ENCODE measurements at places on chromosomes 1 and 21.

GRCh38 chr21:44855572-44855971 is 17.9 kb downstream of the PTTG1IP start:
- no peak for DNase-seq

DNA sequence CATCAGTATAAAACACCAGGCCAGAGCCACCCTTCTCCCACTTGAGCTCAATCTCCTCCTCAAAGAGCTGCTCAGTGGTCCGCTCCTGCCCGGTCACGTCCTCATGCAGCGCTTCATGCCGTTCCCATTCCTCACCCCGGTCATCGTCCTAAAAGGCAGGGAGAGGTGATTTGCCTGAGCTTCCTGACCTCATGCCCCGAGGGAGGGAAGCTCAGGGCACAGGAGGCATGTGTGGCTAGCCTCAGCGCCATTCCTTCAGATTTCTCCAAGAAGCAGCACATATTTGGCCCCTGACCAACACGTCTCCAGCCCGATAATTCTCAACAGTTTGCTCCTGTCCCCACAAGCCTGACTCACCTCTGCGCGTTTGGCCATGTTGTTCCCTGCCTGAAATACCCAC is 4.2 kb upstream of the GPN2 start:
- no peak for DNase-seq

DNA sequence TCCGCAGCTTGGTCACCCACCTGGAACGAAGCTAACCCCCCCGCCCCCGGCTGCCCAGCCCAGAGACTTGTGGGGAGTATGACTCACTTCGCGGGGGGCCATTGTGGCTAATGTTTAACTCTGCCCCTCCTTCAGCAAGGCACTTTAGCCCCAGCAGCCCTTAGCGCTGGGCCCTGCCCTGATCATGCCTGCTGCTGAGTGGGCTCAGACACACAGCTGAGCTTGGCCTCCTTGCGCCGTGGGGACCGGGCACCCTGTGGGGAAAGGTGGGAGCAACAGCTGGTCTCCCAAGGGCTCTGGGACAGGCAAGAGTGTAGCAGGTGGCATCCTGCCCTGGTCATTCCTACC is 6.3 kb upstream of the LAD1 start:
- no peak for DNase-seq

- DNase-seq, result no peak
Observed at GRCh38 chr1:247370786-247371732, 39.4 kb upstream of the ZNF496 start.

DNA sequence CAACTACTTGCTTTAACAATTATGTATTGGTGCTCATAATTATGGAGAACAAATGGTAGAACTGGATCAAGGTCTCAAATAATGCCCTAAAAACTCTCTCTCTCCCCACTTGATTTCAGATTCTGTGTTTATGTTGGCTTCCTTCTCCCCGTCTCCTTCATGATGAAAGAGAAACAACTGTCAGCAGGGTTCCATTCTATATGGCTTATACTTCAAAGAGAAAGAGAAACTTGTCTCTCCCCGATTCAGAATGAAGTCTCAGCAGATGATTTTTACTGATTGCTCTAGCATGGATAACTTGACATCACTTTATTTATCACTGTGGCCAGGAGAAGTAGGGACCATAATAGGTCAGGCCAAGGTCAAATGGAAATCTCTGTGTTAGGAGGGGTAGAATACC is 575.6 kb downstream of the AGBL4 start:
- DNase-seq, result no peak

DNA sequence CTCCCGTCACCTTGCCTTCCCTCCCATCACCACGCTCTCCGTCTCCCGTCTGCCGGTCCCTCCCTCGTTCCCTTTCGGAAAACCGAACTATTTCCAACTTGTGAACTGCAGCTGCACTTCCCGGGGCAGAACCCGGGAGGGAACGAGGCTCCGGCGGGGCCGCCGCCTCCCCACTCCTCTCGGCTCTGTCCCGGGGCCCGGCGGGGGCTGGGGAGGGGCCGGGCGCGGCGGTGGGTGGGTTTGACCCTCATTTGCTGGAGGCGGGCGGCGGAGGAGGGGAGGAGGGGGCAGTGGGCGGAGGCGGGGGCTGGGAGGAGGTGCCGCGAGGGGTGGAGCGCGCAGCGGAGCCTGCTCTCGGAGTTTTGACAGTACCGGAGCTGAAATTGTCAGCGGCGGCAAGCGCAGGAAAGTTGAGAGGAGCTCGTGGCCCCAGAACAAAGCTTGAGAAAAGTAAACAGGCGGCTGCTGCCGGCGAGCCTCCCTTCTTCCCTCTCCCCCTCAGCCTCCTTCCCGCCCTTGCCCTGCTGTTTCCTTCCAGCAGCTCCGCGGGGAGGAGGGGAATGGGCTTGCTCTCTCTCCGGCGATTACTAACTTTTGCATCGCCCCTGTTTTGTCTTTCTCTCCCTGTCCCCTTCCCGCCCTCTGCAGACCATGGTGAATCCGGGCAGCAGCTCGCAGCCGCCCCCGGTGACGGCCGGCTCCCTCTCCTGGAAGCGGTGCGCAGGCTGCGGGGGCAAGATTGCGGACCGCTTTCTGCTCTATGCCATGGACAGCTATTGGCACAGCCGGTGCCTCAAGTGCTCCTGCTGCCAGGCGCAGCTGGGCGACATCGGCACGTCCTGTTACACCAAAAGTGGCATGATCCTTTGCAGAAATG is 2.9 kb downstream of the LMO4 start:
- DNase-seq, result peak; percentile 93

- no peak for DNase-seq
Observed at GRCh38 chr21:25857308-25858074, 122.7 kb downstream of the GABPA start.

- no peak for DNase-seq
Observed at GRCh38 chr1:245991266-245991665, 515.8 kb downstream of the SMYD3 start.

- no peak for DNase-seq
Observed at GRCh38 chr1:167439301-167439988, 78.9 kb downstream of the CD247 start.

DNA sequence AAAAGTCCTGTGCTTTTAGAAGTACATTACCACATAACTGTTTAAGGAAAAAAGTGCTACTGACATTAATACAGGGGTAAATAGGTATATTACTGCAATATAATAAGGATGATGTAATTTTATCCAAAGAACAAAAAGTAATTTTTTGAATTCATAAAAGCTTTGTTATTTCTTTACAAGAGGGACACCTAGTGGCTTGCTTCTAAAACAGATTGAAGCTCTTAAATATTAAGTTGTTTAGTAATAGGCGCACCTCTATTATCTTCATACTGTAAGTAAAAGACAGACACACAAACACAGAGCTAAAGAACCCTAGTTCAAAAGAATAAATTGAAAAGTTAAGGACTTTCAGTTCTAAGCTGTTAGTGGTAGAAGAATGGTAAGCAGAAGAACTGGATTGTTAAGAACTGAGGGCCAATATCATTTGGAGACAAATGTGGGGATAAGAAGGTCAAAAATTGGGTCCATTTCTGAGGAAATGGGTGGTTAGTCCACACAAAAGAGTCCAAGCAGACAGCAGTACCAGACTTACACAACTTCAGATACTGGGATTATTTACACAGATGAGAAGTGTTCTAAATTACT is 15.4 kb downstream of the ZNHIT6 start:
- no peak for DNase-seq

GRCh38 chr1:66606362-66607065 is 72.6 kb downstream of the SGIP1 start:
- DNase-seq, result no peak

DNA sequence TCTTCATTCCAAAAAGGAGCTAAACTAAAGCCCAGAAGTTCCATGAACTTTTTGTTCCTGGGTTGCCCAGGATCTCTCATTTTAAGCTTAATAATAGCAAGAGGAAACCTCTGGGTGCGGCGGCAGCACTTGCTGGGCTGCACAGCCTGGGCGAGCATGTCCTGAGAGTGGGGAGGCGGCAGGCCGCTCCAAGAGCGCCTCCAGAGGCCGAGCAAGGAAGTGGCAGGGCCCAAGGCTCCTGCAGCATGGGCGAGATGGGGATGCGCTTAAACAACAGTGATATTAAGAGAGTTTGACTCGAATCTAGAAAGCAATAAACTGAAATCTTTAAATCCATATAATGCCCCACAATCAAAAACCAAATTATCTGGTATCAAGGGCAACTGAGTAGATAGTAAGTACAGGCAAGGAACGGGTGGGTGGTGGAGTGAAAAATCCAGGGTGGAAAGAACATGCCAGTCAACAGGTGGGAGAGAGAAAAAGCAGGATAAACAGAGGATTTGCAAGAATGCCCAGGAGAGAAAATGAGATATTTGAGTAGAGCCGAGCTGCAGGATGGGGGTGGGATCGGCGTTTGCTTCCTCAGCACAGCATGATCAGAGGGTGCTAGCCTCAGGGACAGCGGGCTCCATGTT is 14.1 kb upstream of the TNR start:
- DNase-seq, result no peak

GRCh38 chr1:26359981-26360806 is 6.3 kb upstream of the CRYBG2 start:
- DNase-seq, result no peak

DNA sequence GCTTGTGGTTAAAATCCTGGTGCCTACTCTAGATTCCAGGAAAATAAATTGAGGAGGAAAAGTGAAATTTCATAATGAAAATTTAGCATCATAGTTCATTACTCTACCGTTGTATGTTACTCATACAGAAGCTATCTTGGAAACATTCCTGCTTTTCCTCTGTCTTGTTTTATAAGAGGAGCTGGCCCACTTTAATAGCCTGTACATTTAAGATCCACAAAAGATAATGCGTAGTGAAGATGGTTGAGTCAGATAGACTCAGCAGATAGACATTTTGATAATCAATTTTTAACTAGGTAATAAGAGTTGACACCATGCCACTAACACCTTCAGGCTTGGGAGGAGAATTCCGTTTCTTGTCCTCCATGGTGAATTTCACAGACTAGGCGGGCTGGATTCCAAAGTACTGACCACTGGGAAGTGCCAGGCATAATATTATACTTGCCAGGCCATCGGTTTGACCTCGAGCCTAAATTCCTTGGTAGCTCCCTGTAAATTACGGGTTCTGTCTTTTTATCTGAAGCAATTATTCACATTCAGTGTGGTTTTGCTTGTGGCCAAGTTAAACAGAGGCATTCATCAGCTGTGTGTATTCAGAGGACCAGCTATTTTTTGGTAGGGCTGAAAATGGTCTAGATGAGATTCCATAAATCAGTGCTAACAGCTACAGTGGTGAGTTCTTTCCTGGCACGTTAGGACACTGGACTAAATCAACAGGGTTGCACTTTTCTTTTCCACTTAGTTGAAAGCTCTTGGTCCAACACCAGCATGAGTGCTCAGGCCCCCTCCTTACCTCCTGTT is 111.9 kb upstream of the KAZN start:
- no peak for DNase-seq

- DNase-seq, result no peak
Observed at GRCh38 chr1:55310505-55310971, 95.4 kb upstream of the USP24 start.

- no peak for DNase-seq
Observed at GRCh38 chr1:89901957-89902669, 81.3 kb downstream of the LRRC8D start.

DNA sequence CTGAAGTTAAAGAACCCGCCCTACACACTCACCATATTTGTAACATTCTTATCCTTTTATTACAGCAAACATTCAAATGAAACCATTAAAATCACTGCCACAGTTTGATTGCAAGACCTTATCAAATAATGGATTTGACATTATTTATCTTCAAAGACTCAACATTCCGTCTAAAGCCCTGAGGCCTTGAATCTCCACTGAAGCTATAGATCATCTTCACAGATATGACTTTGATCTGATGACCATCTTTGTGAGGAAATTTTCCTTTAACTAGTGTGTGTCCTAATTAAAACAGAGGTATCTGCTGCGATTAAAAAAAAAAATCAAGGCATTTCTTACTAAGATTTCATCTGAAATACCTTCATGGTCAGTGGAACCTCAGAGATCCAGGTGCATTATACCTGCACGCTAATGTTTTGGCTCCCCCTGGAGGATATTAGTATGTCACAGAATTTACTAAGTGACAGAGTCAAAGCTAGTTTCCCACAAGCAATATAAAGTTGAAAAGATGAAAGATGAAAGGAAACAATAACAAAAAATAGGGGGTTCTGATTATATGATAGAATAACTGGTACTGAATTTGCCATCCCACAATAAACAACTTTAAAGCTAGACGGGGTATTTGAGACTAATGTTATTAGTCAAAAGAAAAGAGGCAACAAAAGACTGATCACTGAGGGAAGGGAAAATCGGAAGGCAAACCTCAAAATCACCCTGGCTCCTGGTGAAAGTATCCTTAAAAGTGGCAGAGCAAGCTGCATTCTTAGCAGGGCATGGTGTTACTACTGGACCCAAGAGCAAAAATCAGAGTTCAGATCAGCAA is 923.4 kb downstream of the NCAM2 start:
- no peak for DNase-seq

GRCh38 chr21:34825948-34826548 is 157.3 kb downstream of the CLIC6 start:
- no peak for DNase-seq

DNA sequence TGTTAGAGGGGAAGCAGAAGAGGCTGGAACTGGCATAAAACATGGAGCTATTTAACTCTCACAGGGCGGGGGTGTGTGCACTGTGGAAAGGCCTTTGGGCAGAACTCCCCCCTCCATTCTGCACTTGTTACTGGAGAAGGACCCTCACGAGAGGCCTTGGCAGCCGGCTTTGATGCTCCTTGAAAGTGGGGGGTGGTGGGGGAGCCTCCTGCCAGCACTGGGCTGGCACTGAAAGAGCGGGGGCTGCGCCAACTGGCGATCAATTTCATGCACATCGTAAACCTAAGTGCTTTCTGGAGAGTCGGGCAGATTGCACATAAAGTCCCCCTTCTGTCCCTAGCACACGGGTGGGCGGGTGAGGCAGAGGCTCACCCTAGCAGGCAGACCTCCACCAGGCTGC is 28.9 kb downstream of the FOXO6 start:
- no peak for DNase-seq

DNA sequence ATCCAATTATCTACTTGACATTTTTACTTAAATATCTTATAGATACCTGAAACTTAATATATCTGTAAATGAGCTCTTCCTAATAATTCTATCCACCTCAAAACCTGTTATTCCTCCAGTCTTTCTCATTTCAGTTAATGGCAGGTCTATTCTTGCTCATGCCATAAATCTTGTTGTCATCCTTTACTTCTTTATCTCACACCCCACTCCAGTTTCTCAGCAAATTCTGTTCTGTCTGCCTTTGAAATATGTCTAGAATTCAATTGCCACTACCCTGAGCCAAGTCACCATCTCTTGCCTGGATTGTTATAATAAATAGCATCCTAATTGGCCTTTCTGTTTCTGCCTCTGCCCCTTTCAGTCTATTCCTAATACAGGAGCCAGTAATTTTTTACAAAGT is 105.8 kb downstream of the MAN1A2 start:
- no peak for DNase-seq
